ENCODE measurements at places on chromosomes 12 and 14.

GRCh38 chr14:74545386-74545785 lies 51.8 kb downstream of the ISCA2 start:
- no peaks in the 10 kb centered on the region for H3K36me3 ChIP-seq
- H3K27me3 ChIP-seq: no peaks in the 10 kb centered on the region
- no peak for DNase-seq
- H3K27ac ChIP-seq: no peak overlapping the region
- no peak overlapping the region for H3K4me3 ChIP-seq
- no peaks in the 10 kb centered on the region for H3K4me1 ChIP-seq

DNA sequence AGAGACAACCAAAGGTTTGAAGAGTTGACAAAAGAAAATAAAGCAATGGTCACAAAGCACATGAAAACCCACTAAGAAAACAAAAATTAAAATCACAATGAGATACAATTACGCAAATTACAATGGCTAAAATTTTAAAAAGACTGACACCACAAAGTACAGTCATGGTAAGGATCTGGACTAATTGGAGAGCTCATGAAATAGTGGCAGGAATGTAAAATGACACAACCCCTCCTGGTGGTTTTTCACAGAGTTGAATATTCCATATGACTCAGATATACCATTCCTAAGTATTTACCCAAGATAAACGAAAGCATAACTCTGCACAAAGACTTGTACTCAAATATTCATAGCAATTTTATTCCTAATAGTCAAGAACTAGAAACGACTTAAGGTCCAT lies 65.9 kb downstream of the NOVA1 start:
- DNase-seq: no peak
- H3K4me1 ChIP-seq: no peaks in the 10 kb centered on the region
- H3K27ac ChIP-seq: no peak overlapping the region
- no peaks in the 10 kb centered on the region for H3K36me3 ChIP-seq

DNA sequence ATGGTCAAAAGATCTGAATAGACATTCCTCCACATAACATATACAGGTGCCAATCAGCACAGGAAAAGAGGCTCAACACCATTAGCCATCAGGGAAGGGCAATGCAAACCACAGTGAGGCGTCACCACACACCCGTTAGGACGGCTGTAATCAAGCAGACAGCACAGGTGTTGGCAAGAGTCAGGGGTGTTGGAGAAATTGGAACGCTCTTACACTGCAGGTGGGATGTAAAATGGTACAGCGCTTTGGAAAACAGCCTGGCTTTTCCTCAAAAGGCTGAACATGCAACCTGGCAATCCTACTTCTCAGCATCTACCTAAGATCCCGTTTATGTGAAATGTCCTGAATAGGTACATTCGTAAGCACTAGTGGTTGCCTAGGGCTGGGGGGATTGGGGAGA lies 21.5 kb upstream of the MMP17 start:
- no peak overlapping the region for H3K27ac ChIP-seq
- H3K4me1 ChIP-seq: no peaks in the 10 kb centered on the region
- H3K4me3 ChIP-seq: no peak overlapping the region
- H3K36me3 ChIP-seq: peaks cover 3% of the 10 kb centered on the region
- no peak for DNase-seq

GRCh38 chr14:44420226-44420625 lies 86.9 kb downstream of the FSCB start:
- no peak for DNase-seq
- no peaks in the 10 kb centered on the region for H3K4me1 ChIP-seq
- no peaks in the 10 kb centered on the region for H3K36me3 ChIP-seq

Data from breast epithelium (tissue), 4 donors.